ENCODE measurements at places on chromosomes 3 and 15.

DNA sequence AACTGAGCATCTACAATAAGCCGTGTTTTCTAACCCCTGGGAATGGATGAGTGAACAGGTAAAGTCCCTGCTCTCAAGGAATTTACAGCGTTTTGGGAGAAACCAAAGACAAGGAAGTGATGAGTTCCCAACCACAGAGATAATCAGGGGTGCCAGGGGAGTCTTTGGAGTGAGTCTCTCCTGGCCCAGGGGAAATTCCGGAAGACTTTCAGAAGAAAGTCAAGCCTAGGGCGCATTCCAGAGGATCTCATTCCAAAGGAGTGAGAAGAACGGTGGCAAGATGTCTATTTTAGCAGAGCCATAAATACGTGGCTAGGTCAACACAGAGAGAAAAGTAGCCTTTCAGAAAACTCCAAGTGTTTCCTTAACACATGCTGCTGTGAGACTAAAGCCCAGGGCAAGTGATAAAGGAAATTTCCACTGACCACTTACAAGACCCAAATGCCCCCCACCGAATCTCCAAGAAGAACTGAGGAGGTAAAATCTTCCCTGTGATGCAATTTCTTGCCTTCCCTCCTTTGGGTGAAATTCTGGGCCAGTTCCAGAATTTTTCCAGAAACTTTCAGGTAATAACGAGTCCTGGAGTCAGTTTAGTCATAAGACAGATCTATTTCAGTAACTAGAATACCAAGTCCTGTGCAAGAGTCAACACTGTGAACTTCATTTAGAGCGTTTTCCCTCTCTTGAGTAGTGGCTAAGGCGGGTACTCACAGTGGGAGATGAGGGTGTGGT lies 437.4 kb downstream of the NR2F2 start:
- DNase-seq = no peak
- H3K4me3 ChIP-seq = no peak overlapping the region
- no peaks in the 10 kb centered on the region for H3K36me3 ChIP-seq
- H3K27ac ChIP-seq = no peak overlapping the region

GRCh38 chr3:169811631-169812331 lies 889 bp upstream of the LRRIQ4 start:
- DNase-seq = peak; percentile 77
- H3K27ac ChIP-seq = peak overlapping the region; percentile 87
- peaks cover 10% of the 10 kb centered on the region for H3K4me1 ChIP-seq
- H3K4me3 ChIP-seq = peak overlapping the region; percentile 68

DNA sequence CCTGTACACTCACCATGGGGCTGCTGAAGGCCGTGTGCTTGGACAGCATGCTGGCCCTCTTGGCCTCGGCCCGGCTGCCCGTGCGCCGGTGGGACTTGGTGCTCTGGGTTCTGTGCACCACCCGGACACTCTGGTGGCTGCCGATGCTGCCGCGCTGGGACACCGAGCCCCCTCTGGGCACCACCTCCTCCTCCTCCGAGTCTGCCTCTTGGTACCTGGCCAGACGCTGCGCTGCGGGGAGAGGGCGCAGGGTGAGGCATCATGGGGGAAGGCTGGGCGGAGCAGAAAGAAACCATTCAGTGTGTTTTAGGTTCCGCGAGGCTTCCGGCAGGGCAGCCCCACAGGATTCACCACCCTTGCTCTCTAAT lies 145.0 kb downstream of the ATP10A start:
- H3K4me1 ChIP-seq = peaks cover 36% of the 10 kb centered on the region
- H3K36me3 ChIP-seq = peaks cover 4% of the 10 kb centered on the region
- H3K27me3 ChIP-seq = no peaks in the 10 kb centered on the region
- H3K27ac ChIP-seq = no peak overlapping the region

DNA sequence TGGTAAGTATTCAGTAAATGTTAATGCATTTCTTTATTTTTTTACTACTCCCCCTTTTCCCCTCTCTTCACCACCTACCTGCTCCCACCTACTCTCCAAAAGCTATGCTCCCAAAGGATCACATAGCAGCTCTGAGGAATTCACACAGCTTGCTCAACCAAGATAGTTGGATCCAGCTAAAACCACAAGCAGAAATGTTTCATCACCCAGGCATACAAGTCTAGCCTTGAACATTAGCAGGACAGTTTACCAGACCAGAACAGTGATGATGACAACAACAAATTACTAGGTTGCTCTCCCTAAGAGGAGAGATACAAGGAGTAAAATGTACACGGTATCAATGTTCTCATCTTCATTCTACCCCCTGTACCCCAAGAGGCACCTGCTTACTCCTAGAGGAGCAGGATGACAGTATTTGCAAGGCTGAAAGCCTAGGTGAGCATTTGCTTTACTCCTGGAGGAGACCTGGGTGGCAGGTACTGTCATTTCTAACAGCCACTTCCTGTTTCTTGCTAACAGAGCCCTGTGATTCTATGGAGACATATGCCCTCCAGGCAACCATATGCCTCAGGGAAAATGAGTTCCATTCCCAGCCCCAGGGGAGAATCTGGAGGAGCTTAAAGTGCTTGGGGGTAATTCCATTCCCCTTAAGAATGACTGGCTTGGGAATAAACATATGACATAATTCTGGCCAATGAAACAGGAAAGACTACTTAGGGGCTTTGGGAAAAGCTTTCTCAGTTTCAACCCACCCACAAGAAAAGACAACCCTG lies 237.5 kb downstream of the NTRK3 start:
- H3K36me3 ChIP-seq = no peaks in the 10 kb centered on the region
- no peak overlapping the region for H3K27ac ChIP-seq
- no peak for DNase-seq
- no peak overlapping the region for H3K4me3 ChIP-seq
- H3K27me3 ChIP-seq = no peaks in the 10 kb centered on the region

- H3K27me3 ChIP-seq = no peaks in the 10 kb centered on the region
- no peak overlapping the region for H3K27ac ChIP-seq
- H3K4me1 ChIP-seq = no peaks in the 10 kb centered on the region
- DNase-seq = no peak
- H3K36me3 ChIP-seq = no peaks in the 10 kb centered on the region
- H3K4me3 ChIP-seq = no peak overlapping the region
Observed at GRCh38 chr3:28743831-28744230, 395.2 kb upstream of the AZI2 start.

Data from spinal cord (tissue), 10 donors.